HepG2 (cell line): ENCODE measurements at places on chromosomes 3 and 15. TPM values are rescaled to one million over a fixed set of nuclear protein-coding genes. Genes with fewer than 3 reads are reported as not detected.

Gene IGF2BP2
- 6.5 and 9.5 TPM in 2 replicates for polyA plus RNA-seq

Gene MEX3B
- polyA plus RNA-seq = 0.48 and 0.74 TPM in 2 replicates

Gene CCDC39
- polyA plus RNA-seq = not detected in 2 replicates

Gene ATP13A5
- not detected in 2 replicates for polyA plus RNA-seq

Gene SLC9A9
- polyA plus RNA-seq = not detected in 2 replicates

Gene CIB2
- 1.4 and 4.5 TPM in 2 replicates for polyA plus RNA-seq

Gene EPHA6
- not detected in 2 replicates for polyA plus RNA-seq

Gene LINGO1
- polyA plus RNA-seq = 0.07 and 0.08 TPM in 2 replicates

Gene NCK1
- 11.0 and 14.7 TPM in 2 replicates for polyA plus RNA-seq

Gene RPL39L
- polyA plus RNA-seq = not detected in 2 replicates

Gene PTX3
- polyA plus RNA-seq = not detected in 2 replicates

Gene HTR3E
- polyA plus RNA-seq = not detected in 2 replicates

Gene ARNT2
- polyA plus RNA-seq = 1.3 and 1.7 TPM in 2 replicates

Gene WWTR1
- polyA plus RNA-seq = 105 and 139 TPM in 2 replicates

Gene GPR62
- not detected in 2 replicates for polyA plus RNA-seq

Gene IQCH
- polyA plus RNA-seq = 0.08 and 0.16 TPM in 2 replicates

Gene PLS1
- polyA plus RNA-seq = 8.3 and 11.2 TPM in 2 replicates

Gene CXCR6
- not detected in 2 replicates for polyA plus RNA-seq

Gene SPRED1
- polyA plus RNA-seq = 3.4 and 3.8 TPM in 2 replicates

Gene TRPM1
- not detected in 2 replicates for polyA plus RNA-seq
